NK-92 treated with Interleukin-12 subunit alpha and Interleukin-12 subunit beta, amount 100 ng/mL, for 24 hours (cell line): ENCODE measurements at places on chromosomes 7 and 10.

DNA sequence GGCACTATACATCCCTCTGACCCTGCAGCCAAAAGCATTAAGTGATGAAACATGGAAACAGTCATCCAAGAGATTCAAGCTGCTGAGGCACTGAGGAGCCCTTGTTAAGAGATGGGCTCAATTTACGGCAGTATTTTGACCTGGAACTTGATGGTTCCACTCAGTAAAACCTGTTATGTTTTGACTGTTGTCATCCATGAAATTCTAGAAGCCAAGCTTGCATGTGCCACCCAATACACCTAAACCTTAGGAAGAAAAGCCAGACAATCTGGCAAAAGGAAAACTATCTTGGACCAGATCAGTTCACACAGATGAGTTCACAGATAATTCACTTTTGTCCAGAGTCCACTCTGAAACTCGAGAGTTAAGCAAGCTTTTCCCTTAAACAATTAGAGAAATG, 53.2 kb downstream of the ICA1 start:
- DNase-seq: no peak

DNA sequence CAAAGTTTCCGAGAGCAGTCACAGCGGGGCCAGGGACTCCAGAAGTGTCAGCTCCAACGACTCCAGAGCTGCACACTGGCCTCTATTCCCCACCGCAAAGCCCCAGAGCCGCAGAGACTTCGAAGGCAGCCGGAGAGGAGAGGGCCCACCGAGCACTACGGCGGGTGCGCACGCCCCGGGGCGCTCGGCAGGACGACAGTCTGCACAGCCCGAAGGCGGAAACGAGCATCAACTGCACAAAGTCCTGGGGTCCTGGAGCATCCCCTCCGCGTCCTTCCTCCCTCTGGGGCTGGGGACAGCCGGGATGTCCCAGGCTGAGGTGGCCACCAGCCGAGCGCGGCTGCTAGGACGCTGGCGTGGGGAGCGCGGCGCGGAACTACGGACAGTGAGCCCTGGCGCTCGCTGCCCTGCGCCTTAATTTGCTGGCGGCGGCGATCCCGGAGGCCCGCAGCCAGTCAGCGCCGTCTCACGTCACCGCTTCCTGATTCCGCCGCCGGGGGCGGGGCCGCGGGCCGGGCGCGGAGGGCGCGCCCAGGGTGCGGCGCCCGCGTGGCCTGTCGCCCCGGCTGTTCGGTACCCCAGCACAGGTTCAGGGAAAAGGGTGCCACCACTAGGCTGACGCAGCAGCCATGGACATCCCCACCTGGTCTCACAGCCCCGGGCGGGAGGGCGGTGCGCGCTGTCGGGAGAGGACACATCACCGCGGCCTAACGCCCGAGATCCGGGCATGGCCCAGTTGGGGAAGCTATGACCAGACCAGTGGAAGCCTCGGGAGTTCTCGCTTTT, at the start of gene TBX20:
TBX20 (minus strand) TSS at position 391 of the 786 bp plus-strand sequence. CDS start 480 bp downstream, outside the sequence.
- DNase-seq: no peak

GRCh38 chr10:124693801-124694416, 50.3 kb downstream of the FAM53B start:
- no peak for DNase-seq

- no peak for DNase-seq
Observed at GRCh38 chr7:25359471-25360059, 131.3 kb upstream of the NPVF start.

- no peak for DNase-seq
Observed at GRCh38 chr7:55509322-55509721, 63.0 kb downstream of the VOPP1 start.

DNA sequence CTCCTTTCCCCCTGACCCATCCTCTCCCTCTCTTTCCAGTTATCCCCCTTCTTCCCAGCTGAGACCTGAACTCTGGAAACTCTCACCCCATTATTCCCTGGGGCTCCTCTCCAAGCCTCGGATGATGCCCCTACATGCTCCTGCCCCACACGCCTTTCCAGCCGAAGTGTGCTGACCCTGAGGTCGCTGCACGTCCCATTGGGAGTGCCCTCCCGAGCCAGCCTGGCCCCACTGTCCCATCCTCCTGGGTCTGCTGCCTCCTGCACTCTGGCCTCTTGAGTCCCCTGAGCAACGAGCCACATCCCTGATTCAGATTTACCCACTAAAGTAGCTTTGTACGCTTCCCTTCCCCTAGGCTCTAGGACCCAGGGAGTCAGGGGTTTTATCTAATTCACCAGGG, 87.4 kb downstream of the TCERG1L start:
- DNase-seq: no peak

GRCh38 chr10:70893227-70894006, 5.1 kb upstream of the PCBD1 start:
- DNase-seq: no peak

- no peak for DNase-seq
Observed at GRCh38 chr10:18866852-18867251, 181.7 kb upstream of the MALRD1 start.

DNA sequence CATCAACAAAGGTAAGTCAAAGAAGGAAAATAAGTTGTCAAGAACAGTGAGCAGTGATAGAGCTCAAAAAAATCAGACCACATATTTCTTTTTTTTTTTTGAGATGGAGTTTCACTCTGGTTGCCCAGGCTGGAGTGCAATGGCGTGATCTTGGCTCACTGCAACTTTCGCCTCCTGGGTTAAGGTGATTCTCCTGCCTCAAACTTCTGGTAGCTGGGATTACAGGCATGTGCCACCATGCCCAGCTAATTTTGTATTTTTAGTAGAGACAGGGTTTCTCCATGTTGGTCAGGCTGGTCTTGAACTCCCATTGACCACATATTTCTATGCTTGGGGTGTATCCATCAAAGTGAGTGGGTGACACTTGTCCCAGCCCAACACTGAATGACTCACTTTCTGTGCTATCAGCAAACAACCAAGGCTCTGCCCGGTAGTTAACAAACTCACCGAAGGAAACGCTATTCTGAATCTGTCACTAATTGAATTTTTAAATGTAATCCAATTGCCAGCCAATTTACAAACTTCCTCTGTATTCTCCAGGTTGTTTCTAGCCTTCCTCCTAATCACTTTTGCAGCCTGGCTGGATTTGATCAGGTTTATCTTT, 19.6 kb upstream of the SMNDC1 start:
- no peak for DNase-seq

- DNase-seq: no peak
Observed at GRCh38 chr10:31885971-31886370, 42.7 kb downstream of the ARHGAP12 start.

- DNase-seq: no peak
Observed at GRCh38 chr7:98795741-98796493, 73.9 kb downstream of the TMEM130 start.

GRCh38 chr7:135160098-135160857, 10.2 kb downstream of the CYREN start:
- no peak for DNase-seq

GRCh38 chr10:80855348-80855971, 317.8 kb downstream of the SH2D4B start:
- no peak for DNase-seq

DNA sequence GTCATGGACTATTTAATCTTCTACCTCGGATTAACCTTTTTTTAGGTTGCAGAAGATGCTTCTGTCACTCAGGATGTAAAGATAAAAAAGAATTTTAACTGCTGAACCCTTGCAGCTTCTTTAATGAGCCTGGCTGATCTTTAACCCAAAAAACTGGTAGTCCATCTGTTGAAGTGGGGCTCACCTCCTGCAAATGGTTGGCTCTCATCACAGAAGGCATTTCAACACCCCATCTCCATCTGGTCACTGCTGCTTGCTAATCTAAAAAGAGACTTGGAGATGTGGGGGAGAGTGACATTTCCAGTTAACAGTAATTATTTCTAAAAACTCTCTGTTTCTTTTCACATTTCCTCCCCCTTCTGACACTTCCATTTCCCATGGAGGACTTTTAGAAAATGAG, 208.6 kb downstream of the LHFPL3 start:
- no peak for DNase-seq

- no peak for DNase-seq
Observed at GRCh38 chr10:57094965-57095364, 733.9 kb upstream of the ZWINT start.

DNA sequence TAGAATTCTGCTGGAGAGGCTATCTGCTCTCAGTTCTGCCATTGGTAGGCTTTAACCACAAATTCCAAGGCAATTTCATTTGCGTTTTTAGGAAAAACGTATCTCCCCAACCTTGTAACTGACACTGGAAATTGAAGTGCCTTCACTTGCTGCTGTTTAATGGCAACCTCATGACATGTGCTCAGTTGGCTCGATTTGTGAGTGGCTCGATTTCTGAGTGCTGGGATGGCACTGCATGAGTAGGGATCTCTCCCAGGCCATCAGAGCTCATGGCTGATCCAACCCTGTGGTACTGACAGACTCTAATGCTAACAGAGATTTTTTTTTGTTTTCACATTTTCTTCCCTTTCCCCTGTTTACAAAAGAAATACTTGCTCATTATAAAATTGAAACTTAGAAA, 56.0 kb downstream of the SUFU start:
- DNase-seq: no peak

- DNase-seq: no peak
Observed at GRCh38 chr10:69968830-69969229, 83.8 kb upstream of the MACROH2A2 start.

- DNase-seq: no peak
Observed at GRCh38 chr10:99676895-99677294, 17.6 kb downstream of the ENTPD7 start.

GRCh38 chr7:121139427-121139826, 150.9 kb downstream of the CPED1 start:
- DNase-seq: no peak

GRCh38 chr10:28678687-28679457, 1.6 kb downstream of the BAMBI start:
- no peak for DNase-seq

DNA sequence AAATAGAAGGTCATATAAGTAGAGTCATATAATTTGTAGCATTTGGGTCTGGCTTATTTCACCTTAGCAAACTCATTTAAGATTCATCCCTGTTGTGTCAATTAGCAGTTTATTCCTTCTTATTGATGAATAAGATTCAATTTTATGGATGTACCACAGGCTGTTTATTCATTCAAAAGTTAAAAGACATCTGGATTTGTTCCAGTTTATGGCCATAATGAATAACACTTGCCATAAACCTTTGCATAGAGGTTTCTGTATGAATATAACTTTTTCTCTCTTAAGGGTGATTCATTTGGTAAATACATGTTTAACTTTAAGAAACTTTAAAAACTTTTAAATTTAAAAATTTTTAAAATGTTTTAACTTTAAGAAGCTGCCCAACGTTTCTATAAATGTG, 66.4 kb downstream of the CPED1 start:
- no peak for DNase-seq

DNA sequence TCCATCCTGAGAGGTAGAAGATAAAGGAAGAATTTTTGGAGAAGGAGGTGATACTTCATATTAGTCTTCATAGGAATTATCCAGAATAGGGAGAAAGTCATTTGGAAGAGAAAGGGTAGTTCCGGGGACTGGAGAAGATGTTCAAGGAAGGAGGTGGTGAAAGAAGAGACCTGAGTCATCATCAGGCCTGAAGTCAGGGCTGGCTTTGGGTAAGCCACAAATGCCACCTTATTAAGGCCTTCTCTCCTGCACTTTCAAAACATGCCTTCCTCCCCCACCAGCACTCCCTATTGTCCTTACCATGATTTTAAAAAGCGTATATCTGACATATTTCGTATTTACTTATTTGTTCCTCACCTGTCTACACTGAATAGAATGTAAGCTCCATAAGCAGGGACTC, 112.2 kb upstream of the LRGUK start:
- DNase-seq: no peak

- DNase-seq: no peak
Observed at GRCh38 chr7:55121249-55121648, 102.4 kb downstream of the EGFR start.

- DNase-seq: no peak
Observed at GRCh38 chr7:36349626-36350025, 40.0 kb upstream of the ANLN start.

- no peak for DNase-seq
Observed at GRCh38 chr7:113267271-113267670, 148.9 kb upstream of the SMIM30 start.

DNA sequence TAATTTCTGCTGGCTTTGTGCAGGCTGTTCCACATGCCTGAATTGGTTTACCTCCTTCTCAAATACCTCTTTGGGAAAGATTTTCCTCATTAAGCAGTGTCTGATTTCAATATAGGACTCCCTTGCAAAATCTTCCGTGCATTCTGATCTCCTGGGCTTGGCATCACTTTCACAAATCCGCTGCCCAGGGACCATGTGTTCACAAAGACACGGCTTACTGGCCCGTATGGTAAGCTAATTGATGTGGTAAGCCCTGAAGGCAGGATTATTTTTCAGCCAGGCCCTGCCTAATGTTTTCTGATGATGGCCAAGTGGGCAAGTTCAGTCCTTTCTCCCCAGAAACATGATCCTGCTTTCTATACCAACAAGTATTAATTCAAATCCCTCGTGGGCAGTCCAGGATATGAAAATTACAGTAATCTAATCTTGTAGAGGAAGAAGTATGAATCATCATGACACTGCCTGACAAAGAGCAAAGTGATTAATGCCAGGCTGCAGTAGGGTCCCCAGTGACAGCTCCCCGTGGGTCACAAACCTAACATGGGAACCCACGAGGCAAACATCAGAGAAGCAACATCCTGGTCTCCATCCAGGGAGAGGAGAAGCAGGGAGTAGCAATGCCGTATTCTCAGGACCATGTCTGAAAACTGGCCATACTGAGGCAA, 11.6 kb upstream of the SVIL start:
- DNase-seq: no peak

DNA sequence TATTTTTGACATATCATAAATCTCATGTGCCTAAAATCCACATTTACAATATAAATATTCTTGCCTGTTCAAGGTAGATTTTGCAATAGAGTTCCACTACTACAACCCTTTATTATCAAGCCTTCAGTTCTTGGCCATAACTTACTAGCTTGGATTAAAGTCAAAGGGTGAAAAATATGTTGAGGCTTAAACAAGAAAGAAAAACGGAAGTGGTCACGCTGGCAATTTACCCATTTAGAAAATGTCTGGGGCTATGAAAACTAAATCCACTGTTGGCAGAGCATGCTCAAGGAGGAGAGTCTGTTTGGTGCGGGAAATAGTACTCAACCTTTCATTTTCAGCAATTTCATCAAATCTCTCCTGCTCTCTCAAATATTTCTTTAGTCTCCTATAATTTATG, 209.8 kb upstream of the RHOBTB1 start:
- DNase-seq: no peak

GRCh38 chr7:124635416-124635815, 130.2 kb downstream of the GPR37 start:
- DNase-seq: no peak
